CD4-positive, alpha-beta T cell (primary cell): ENCODE measurements at places on chromosomes 6 and 20.
A peak's percentile ranks its signal among the peaks of the same experiment; 100 is the strongest.

DNA sequence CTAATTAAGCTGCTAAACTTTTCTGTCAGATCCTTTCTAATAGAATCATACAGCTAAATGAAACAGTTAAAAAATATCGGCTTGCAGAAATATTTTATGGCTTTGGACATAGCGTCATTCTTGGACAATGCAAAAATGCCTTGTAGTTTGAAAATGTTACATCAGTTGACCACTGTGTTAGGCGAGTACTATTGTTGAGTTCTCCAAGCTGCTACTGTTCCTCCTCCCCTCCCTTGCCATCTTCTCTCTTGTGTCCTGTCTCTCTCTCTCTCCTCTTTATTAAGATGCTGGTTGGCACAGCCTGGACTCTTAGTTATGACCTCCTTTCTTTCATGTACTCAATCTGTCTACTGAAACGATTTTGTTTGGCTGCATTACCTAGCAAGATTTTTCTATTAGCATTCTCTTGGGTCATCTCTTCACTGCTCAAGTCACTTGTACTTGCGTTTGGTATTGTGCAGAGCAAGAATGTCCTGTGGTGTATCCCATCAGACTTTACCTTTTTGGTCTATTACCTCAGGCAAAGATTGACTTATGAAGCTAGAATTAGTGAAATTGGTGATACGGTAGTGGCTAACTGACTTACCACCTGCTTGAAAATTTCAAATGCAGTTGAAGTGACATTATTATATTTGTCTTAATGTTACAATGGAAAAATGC is 127.9 kb downstream of the FARS2 start:
- no peak for DNase-seq
- no peaks in the 10 kb centered on the region for H3K4me1 ChIP-seq
- H3K27ac ChIP-seq, result no peak overlapping the region
- no peaks in the 10 kb centered on the region for H3K36me3 ChIP-seq

DNA sequence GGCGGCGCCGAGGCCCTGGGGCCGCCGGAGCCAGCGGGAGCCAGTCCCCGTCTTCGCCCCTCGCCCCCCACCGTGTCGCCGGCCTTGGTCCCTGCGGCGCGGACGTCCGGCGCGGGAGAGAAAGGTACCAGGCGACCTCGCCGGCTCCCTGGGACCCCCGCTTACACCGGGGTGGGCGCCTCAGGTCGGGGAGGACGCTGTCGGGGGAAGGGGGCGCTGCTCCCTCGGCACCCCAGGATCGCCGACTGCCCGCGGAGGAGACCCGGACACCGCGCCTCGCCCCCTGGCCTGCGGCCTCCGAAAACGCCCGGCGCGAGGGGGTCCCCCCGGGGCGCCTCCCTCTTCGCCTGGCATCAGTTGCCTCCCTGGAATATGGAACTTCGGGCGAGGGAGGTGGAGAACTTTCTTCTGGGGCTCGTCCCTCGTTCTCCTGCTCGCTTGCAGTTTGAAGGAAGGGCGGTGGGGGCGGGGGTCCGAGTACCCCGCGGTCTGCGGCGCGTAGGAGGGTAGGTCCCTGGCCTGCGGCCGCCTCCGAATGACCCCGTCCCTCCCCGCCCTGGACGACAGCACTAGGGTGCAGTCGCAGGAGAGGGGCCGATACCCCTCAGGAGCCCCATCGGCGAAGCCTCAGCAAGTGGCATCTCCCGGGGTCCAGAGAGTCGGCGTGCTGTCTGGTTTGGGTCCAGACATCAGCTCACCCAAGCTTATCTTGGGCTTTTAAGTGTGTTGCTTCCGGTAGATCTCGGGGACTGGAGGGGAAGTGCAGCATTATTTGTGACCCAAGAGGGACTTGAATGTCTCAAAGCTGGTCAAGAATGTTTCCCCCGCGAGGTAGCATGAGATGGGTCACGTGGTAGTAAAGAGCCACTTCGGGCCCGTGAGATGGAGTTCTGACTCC is 549 bp downstream of the ANKRD6 start:
- H3K4me3 ChIP-seq, result peak overlapping the region; percentile 73
- DNase-seq, result peak; percentile 4
- H3K4me1 ChIP-seq, result peaks cover 15% of the 10 kb centered on the region
- no peak overlapping the region for H3K27ac ChIP-seq
- no peaks in the 10 kb centered on the region for H3K27me3 ChIP-seq
- H3K36me3 ChIP-seq, result no peaks in the 10 kb centered on the region

- DNase-seq, result no peak
- no peak overlapping the region for H3K27ac ChIP-seq
- H3K4me3 ChIP-seq, result no peak overlapping the region
- no peaks in the 10 kb centered on the region for H3K27me3 ChIP-seq
Observed at GRCh38 chr6:712805-713204, 19.9 kb upstream of the EXOC2 start.

DNA sequence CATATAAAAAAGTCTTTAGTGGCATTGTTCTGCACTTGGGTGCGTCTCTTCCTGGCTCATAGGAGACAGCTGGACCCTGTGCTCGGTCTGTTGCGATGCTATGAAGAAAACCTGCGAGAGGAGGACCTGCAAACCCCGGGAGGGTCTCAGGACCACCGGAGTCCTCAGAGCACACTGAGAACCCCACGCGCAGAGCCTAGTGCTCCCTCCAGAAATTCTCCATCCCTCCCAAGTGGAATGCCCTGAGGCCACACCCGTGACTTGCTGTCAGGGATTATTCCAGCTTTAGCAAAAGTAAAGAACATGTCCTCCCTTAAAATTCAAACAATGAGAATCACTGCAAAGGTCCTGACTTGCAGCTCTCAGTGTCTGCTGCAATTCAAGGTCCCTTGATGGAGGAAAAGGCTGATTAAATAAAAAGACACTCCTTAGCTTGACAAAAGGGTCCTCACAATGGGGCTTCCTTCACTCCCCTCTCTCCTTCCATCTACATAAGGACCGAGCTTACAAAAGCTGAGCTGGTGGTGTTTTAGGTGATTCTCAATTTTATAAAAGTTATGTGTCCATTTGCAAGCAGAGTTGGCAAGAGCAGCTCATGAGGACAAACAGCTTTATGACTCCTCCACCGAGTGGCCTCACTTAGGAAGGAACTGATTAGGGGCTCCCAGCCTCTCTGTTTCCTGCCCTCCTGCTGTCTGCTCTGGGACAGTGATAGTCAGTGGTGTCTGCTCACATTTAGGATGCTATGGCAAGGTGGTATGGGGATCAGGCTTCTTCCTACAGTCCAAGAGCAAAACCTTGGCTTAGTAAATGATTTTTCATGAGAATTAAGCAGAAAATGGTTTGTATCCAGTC is 97.0 kb downstream of the RAMACL start:
- no peak overlapping the region for H3K27ac ChIP-seq
- peaks cover 36% of the 10 kb centered on the region for H3K4me1 ChIP-seq
- no peaks in the 10 kb centered on the region for H3K27me3 ChIP-seq
- H3K36me3 ChIP-seq, result no peaks in the 10 kb centered on the region

- DNase-seq, result no peak
- H3K36me3 ChIP-seq, result no peaks in the 10 kb centered on the region
- peaks cover 3% of the 10 kb centered on the region for H3K27me3 ChIP-seq
- no peak overlapping the region for H3K4me3 ChIP-seq
- H3K27ac ChIP-seq, result no peak overlapping the region
Observed at GRCh38 chr20:23163562-23163961, 77.4 kb upstream of the CD93 start.

DNA sequence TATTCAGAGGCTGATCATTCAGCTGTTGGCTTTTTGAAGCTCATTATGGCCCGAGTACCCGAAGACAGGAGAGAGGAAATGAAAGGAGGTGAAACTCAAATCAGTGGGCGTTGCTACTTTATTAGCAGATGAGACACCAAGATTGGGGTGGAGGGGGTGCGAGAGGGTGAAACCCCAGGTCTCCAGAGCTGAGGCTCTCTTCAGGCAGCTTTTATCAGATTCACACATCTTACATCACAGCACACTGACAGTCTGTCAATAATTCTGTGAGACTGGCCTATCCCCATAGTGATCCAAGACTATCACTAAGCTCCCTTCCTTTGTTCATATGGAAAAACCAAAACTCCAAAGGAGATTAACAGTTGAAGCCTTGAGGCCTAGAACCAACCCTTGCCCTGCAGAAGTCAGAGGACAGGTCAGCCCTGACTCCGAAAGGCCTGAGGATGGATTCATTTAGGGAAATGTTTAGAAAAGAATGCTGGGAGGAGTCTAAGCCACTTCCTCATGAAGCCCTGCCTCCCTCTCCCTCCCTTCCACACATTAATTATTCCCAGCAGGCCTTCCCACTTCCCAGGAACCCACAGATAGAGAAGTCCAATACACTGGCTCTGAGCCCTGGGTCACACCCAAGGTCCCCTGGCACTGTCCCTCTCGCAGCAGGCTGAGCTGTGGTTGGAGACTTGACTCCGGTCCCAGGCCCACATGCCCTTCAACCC is 23.2 kb downstream of the TRERF1 start:
- H3K27ac ChIP-seq, result peak overlapping the region; percentile 52
- peaks cover 4% of the 10 kb centered on the region for H3K36me3 ChIP-seq
- DNase-seq, result no peak
- no peak overlapping the region for H3K4me3 ChIP-seq
- peaks cover 47% of the 10 kb centered on the region for H3K4me1 ChIP-seq
- H3K27me3 ChIP-seq, result no peaks in the 10 kb centered on the region

- peak; percentile 41 for DNase-seq
- peaks cover 76% of the 10 kb centered on the region for H3K4me1 ChIP-seq
- H3K27ac ChIP-seq, result peak overlapping the region; percentile 86
- no peaks in the 10 kb centered on the region for H3K27me3 ChIP-seq
- H3K36me3 ChIP-seq, result no peaks in the 10 kb centered on the region
Observed at GRCh38 chr20:62925420-62926228, 681 bp downstream of the DIDO1 start.

DNA sequence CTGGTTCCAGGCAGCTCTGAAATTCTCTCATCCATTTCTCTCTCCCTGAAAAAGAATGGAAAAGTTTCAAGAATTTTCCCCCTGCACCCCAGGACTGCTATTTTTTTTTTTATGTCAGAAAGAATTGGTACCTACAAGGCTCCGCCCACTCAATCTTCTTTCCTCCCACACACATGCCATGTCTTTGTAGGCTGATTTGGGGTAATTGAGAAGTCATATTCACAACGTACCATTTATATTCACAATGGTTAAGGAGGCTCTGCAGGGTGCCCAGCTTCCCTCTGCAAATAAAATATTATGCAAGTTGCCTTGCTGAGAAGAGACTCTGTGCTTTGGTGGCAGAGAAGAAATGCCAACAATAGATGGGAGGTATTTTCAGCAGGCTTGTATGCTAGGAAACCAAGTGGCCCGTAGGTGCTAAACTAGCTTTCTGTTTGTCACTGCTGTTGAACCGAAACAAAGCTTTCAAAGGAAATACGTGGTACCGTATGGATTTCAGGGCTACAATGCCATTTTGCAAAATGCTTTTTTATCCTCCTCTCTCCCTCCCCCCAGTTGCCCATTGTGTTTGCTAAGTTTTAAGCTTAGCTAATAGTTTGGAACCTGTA is 150.0 kb downstream of the PHACTR1 start:
- H3K4me1 ChIP-seq, result no peaks in the 10 kb centered on the region
- no peaks in the 10 kb centered on the region for H3K36me3 ChIP-seq
- peaks cover 4% of the 10 kb centered on the region for H3K27me3 ChIP-seq

DNA sequence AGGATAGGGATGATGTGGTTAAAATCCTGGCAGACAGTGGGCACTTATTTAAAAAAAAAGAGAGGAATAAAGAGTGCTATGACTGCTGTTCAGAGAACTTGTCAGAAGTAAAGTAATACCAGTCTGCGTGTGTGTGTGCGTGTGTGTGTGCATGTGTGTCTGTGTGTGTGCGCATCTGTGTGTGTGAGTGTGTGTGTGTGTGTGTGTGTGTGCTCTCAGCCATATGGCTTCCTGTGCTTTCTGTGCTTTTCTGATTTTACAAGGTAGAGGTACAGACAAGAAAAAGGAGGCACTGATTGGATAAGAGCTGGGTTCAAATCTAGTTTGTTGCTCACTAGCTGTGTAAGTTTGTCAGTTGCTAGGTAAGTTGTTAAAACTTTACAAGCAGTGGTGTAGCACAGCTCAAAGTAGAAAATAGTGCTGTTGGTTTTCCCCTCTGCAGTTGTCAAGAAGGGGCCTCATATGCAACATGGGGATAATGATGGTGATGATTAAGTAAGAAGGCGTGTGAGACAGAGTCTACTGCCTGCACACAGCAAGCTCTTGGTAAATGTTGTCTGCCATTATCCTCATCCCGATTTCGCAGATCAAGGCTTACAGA is 155.3 kb upstream of the ZNF217 start:
- no peaks in the 10 kb centered on the region for H3K36me3 ChIP-seq
- H3K27ac ChIP-seq, result no peak overlapping the region
- no peaks in the 10 kb centered on the region for H3K27me3 ChIP-seq
- peaks cover 40% of the 10 kb centered on the region for H3K4me1 ChIP-seq
- DNase-seq, result peak; percentile 50

DNA sequence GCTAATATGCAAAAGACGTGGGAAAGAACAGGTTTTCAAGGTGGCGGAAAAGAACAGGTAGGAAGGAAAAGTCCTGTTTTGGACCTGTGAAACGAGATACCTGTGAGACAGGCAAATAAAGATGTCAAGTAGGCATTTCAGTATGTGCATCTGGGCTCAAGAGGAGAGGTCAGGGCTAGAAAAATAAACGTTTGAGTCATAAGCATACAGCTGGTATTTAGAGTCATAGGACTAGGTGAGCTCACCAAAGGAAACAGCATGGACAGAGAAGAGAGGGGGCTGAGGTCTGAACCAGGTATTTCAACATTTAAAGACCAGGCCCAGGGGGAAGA is 14.9 kb downstream of the MTFR2 start:
- H3K4me1 ChIP-seq, result peaks cover 4% of the 10 kb centered on the region
- no peaks in the 10 kb centered on the region for H3K36me3 ChIP-seq
- DNase-seq, result no peak
- H3K27ac ChIP-seq, result no peak overlapping the region
- no peak overlapping the region for H3K4me3 ChIP-seq
